ENCODE measurements at places on chromosomes 16 and 17. TPM values are rescaled to one million over a fixed set of nuclear protein-coding genes. Genes with fewer than 3 reads are reported as not detected.

DNA sequence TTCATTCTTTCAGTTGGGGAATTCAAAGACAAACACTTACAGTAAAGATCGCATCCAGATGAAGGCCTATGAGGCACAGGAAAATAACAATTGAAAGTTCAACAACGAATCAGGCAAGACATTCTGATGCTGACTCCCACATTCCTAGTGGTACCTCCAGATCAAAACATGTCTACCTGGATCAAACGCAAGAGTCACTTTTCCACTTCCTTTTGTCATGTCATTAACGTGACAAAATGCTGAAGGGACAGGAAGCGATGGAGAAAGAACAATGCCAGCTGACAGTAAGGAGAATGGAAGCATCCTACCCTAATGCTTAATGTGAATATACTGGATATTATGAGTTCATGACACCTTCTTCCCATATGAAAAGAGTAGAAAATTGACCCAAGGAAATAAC lies 365.4 kb upstream of the CDH11 start:
- H3K27me3 ChIP-seq = no peaks in the 10 kb centered on the region
- no peaks in the 10 kb centered on the region for H3K4me1 ChIP-seq
- H3K36me3 ChIP-seq = no peaks in the 10 kb centered on the region
- no peak for DNase-seq
- H3K27ac ChIP-seq = no peak overlapping the region

The HLF gene
- total RNA-seq = 0.69 TPM

The SOX15 gene
- total RNA-seq = 0.61 TPM

DNA sequence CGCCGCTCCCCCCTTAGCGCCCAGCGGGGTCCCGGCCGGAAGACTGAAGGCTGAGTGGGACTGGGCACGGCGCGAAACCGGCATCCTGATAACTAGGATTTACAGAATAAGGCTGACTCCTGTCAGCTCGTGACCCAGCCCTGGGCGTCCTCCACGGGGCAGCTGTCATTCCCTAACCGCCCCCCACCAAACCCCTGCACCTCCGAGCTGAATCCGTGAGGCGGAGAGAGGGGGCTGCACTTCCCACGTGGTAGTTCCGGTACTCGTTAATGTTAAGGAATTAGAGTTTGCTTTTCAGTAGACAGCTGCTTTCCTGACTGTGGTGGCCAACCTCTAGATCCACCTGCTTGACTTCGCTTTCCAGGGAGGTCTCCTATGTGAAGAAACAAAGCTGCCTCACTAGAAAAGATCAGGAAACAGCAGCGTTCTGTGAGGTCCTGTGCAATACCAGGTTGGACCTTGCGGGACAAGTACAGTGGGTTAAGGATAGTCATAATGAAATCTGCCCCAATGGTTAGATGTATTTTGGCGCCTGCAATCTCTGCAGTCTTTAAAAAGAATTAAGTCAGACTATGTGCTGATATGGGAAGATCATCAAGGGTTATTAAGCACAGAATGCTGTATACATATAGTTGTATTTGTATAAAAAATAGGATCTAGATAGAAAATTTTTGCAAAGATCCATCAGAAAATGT lies 1.1 kb upstream of the WBP2 start:
- H3K27me3 ChIP-seq = no peaks in the 10 kb centered on the region
- H3K4me1 ChIP-seq = peaks cover 16% of the 10 kb centered on the region
- peaks cover 3% of the 10 kb centered on the region for H3K36me3 ChIP-seq
- H3K4me3 ChIP-seq = peak overlapping the region; percentile 66

DNA sequence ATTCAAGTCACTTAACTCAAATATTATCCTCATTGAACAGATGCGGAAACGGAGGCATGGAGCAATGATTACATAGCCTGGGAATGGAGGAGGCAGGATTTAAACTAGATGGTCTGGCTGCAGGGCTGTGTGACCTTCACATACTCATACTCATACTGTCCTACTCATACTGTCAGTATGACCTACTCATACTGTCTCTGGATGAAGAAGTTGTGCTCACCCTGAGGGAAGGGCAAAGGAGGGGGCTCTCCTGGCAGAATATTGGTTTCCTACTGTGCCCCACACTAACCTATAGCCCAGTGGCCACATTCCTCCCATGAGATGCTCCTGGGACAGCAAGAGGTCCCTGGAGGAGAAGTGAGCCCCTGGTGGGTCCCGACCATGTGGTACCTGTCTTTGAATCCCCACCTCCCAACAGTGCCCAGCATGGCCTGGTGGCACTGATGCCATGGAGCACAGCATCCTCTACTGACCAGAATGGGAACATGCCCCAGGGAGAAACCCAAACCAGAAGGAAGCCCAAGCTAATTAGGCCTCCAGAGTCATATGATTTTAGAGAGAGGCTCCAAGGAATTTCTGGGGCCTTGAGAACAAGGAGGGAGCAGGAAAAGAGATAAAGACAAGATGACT lies 197.3 kb upstream of the SDK2 start:
- H3K36me3 ChIP-seq = no peaks in the 10 kb centered on the region
- H3K4me1 ChIP-seq = no peaks in the 10 kb centered on the region
- H3K27ac ChIP-seq = no peak overlapping the region
- no peak for DNase-seq
- no peak overlapping the region for H3K4me3 ChIP-seq

- no peak overlapping the region for H3K27ac ChIP-seq
- no peak for DNase-seq
- H3K36me3 ChIP-seq = no peaks in the 10 kb centered on the region
- no peaks in the 10 kb centered on the region for H3K4me1 ChIP-seq
- no peaks in the 10 kb centered on the region for H3K27me3 ChIP-seq
- H3K4me3 ChIP-seq = no peak overlapping the region
Measured at GRCh38 chr16:53789137-53789536, 85.2 kb downstream of the FTO start.

DNA sequence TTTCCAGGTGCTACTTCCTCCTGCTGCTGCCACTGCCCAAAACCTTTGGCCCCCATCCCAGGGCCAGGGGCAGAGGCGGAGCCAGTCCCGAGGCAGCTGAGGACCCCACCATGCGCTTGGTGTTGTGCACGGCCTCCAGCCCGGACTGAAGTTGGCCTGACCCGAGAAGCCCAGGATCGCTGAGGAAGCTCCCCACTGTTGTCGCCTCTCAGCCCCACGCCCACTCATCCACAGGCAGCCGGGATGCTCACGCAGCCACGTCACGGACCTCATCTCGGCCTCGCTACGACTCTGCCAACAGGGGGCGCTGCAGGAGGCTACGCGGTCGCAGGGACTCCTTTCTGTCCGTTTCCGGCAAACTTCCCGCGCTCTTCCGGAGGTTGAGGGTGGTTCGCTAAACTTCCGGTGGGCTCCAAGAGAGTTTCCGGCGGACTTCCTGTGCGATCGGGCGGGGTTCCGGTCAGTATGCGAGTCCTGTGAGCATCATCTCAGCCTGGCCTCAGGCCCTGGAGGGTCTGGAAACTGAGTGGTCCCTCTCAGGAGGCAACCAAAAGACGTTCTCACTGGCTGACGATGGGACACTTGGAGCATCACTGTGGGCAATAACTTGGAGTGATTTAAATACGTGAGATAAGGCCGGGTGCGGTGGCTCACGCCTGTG lies 12.4 kb downstream of the ZG16B start:
- peak; percentile 53 for DNase-seq
- no peak overlapping the region for H3K4me3 ChIP-seq

DNA sequence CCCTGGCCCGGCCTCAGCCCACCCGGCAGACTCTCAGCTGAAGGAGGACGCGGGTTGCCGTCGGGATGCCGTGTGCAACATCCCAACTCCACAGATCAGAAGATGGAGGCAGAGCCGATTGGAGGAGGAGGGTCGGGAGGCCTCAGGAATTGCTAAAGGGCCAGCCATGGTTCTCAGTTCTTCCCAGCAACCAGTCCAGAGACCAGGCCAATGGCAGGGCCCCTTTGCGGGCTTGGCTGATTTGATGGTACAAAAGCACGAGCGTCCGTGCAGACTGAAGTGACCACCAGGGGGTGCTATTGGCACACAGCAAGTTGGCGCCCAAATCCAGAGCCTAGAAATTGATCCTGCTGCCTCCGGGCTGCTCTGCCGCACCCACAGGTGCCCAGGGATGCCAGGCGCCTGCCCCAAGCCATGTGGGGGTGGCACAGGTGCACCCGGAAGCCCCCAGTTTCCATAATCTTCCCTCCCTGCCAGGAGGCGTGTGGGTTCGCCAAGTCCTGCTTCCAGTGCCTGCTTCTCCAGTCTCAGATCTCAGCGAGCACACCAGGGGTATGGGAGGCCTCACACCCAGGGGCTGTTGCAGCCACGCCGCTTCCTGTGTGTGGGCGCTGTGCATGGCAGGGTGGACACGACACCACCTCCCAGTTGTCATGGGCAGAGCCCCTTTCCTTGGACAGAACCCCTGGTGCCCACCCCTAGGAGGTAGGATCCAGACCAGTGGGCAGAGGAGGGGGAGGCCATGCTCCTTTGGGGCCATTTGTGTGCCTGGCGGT lies 7.1 kb upstream of the TEX19 start:
- peaks cover 4% of the 10 kb centered on the region for H3K4me1 ChIP-seq
- no peak overlapping the region for H3K4me3 ChIP-seq
- peaks cover 3% of the 10 kb centered on the region for H3K27me3 ChIP-seq

- H3K27ac ChIP-seq = no peak overlapping the region
- no peak for DNase-seq
- no peaks in the 10 kb centered on the region for H3K4me1 ChIP-seq
Measured at GRCh38 chr17:12048843-12049473, 28.3 kb downstream of the MAP2K4 start.

The CHST4 gene
- not detected for total RNA-seq

DNA sequence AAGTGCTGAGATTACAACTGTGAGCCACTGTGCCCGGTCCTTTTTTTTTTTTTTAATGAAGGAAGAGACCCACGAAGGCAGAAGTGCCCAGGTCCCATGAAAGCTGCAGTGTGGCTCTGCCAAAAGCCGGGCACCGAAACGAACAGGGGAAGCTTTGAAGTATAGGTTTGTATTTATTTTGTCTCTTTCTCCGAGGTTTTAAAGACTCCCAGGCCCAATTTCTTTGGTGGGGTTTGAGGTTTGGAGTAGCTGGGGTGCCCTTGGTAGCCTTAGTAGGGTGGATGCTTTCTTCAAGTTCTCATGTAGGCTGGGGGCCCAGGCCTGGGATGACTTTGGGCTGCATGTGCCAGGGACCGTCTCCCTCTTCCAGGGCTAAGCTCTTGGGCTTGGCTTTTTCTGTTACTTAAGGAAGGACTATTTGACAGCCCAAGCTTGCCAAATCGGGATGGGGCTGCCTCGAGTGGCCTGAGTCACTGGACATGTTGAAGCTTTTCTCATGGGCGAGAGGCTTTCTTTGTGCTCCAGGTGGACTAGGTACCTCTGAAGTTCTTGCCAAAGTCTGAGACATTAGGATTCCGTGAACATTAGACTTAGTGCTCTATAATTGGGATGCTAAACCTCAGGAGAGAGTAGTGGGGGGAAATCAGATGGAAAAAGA lies 66.3 kb downstream of the WIPI1 start:
- no peaks in the 10 kb centered on the region for H3K36me3 ChIP-seq
- H3K4me1 ChIP-seq = no peaks in the 10 kb centered on the region
- H3K27ac ChIP-seq = no peak overlapping the region
- H3K27me3 ChIP-seq = no peaks in the 10 kb centered on the region
- H3K4me3 ChIP-seq = no peak overlapping the region
- no peak for DNase-seq

GRCh38 chr17:7029659-7030058 lies 6.2 kb upstream of the SLC16A13 start:
- no peaks in the 10 kb centered on the region for H3K27me3 ChIP-seq
- H3K4me1 ChIP-seq = no peaks in the 10 kb centered on the region
- H3K4me3 ChIP-seq = no peak overlapping the region
- no peak for DNase-seq
- no peaks in the 10 kb centered on the region for H3K36me3 ChIP-seq

The GRAP gene
- total RNA-seq = 0.93 TPM

DNA sequence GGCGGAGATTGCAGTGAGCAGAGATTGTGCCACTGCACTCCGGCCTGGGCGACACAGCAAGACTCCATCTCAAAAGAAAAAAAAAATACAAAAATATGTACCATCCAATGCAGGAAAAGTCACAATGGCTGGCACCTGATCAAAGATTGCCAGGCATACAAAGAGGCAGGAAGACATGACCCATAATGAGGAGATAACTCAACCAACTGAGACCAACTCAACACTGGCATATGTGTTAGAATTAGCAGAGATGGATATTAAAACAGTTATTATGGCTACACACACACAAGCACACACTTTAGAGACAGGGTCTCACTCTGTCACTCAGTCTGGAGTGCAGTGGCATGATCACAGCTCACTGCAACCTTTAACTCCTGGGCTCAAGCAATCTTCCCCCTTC lies 10.6 kb downstream of the QRICH2 start:
- no peak overlapping the region for H3K4me3 ChIP-seq
- no peak overlapping the region for H3K27ac ChIP-seq
- peaks cover 6% of the 10 kb centered on the region for H3K4me1 ChIP-seq
- DNase-seq = no peak
- no peaks in the 10 kb centered on the region for H3K36me3 ChIP-seq

DNA sequence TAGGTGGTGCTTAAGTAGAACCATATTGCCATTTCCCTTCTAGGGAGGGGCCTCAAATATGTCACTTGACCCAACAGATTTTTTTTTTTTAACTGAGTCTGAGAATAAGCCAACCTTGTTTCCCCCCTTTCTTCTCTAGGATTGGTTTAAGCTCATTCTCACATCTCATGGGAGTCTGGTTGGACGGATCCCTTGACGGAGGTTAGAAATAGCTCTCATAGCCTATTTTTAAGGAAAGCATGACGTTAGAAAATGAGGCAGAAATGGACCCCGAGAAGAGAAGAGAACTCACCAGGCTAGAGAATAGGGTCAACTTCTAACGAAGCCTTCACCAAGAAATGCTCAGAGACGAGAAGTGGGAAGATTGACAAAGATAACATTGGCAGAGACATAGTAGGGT lies 95.1 kb upstream of the ZFHX3 start:
- H3K27ac ChIP-seq = no peak overlapping the region
- H3K4me3 ChIP-seq = no peak overlapping the region
- H3K27me3 ChIP-seq = no peaks in the 10 kb centered on the region
- no peaks in the 10 kb centered on the region for H3K36me3 ChIP-seq
- DNase-seq = no peak

The STX1B gene
- total RNA-seq = 0.35 TPM

DNA sequence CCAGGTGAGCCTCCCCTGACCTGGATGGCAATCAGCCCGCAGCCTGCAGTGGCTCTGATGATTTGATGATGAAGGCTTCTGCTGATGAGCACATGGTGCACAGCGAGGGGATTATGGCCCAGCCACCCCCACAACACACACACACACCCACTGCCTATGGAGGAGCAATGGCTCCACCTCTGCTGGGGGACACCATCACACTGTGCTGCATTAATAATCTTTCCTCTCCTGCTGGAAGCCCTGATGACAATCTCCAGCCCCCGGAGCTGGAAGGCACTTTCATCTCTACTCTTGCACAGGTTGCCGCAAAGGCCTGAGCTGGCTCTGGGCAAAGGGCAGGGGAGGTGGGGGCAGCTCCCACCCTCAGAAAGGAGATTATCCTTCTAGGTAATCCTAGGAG lies 79.9 kb downstream of the PLXDC1 start:
- H3K27me3 ChIP-seq = no peaks in the 10 kb centered on the region
- no peaks in the 10 kb centered on the region for H3K36me3 ChIP-seq
- no peaks in the 10 kb centered on the region for H3K4me1 ChIP-seq
- no peak overlapping the region for H3K27ac ChIP-seq
- DNase-seq = no peak
- no peak overlapping the region for H3K4me3 ChIP-seq

GRCh38 chr17:43453331-43453812 lies 30.4 kb upstream of the DHX8 start:
- no peaks in the 10 kb centered on the region for H3K36me3 ChIP-seq
- peak; percentile 88 for DNase-seq
- H3K4me3 ChIP-seq = no peak overlapping the region

The UNC13D gene
- total RNA-seq = 35.0 TPM

- H3K36me3 ChIP-seq = no peaks in the 10 kb centered on the region
- no peak overlapping the region for H3K27ac ChIP-seq
- H3K27me3 ChIP-seq = no peaks in the 10 kb centered on the region
- H3K4me1 ChIP-seq = no peaks in the 10 kb centered on the region
- no peak overlapping the region for H3K4me3 ChIP-seq
- no peak for DNase-seq
Measured at GRCh38 chr16:72362476-72362875, 190.5 kb upstream of the PMFBP1 start.
